Heart right ventricle (tissue), 16 donors: ENCODE measurements at places on chromosomes 1 and 21. TPM values are rescaled to one million over a fixed set of nuclear protein-coding genes. Genes with fewer than 3 reads are reported as not detected.

Gene SMPDL3B
- not detected for polyA plus RNA-seq

Gene S100A9
- polyA plus RNA-seq = 177 TPM

Gene ZNF691
- polyA plus RNA-seq = 6.7 TPM

Gene SPRR2D
- polyA plus RNA-seq = not detected

Gene IL20
- polyA plus RNA-seq = not detected

Gene DIO1
- polyA plus RNA-seq = not detected

Gene KDF1
- polyA plus RNA-seq = 0.15 TPM

Gene REN
- polyA plus RNA-seq = not detected

Gene TTLL10
- 0.09 TPM for polyA plus RNA-seq

Gene TBX19
- 0.25 TPM for polyA plus RNA-seq

Gene TOMM40L
- 29.3 TPM for polyA plus RNA-seq

Gene PLA2G2D
- polyA plus RNA-seq = not detected

Gene SPRR1B
- 0.30 TPM for polyA plus RNA-seq
